ENCODE measurements at places on chromosomes 7 and 10. TPM values are rescaled to one million over a fixed set of nuclear protein-coding genes. Genes with fewer than 3 reads are reported as not detected.

Gene KAT6B
- 127 TPM for total RNA-seq

Gene FAM24B
- total RNA-seq, result 5.8 TPM

Gene ZNF273
- 8.4 TPM for total RNA-seq

Gene ANK3
- total RNA-seq, result 189 TPM

Gene KLF14
- 1.2 TPM for total RNA-seq

Gene ECD
- total RNA-seq, result 30.3 TPM

Gene FGFBP3
- total RNA-seq, result 1.3 TPM

Gene TAS2R4
- 4.7 TPM for total RNA-seq

Gene RSU1
- total RNA-seq, result 46.2 TPM

Gene HNRNPH3
- 61.4 TPM for total RNA-seq

Gene LSM8
- total RNA-seq, result 44.4 TPM

Gene CLEC2L
- total RNA-seq, result 0.70 TPM

Gene RASA4B
- 18.7 TPM for total RNA-seq

Gene LIPM
- total RNA-seq, result not detected

Gene FKBP6
- total RNA-seq, result not detected

Gene RADIL
- 2.5 TPM for total RNA-seq

All from metanephros (tissue), 2 donors.